ENCODE measurements at places on chromosomes 2 and 18.

DNA sequence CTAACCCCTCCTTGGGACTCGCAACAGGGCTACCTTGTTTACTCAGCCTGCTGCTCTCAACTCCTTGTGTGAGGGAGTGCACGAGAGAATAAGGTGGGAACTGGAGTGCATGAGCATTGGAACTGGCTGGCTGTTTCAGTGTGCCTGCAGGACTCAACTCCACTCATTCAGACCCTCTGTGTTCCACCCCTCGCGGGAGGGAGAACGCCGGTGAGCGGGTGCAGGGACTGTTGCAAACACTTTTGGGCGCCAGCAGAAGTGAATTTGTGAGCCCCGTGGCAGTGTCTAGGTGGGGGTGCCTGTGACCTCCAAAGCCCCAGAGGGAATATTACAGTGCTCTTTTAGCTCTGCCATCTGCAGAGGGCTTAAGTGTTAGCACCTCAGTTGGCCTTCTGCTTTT lies 1978.3 kb upstream of the PIK3C3 start:
- DNase-seq = no peak

DNA sequence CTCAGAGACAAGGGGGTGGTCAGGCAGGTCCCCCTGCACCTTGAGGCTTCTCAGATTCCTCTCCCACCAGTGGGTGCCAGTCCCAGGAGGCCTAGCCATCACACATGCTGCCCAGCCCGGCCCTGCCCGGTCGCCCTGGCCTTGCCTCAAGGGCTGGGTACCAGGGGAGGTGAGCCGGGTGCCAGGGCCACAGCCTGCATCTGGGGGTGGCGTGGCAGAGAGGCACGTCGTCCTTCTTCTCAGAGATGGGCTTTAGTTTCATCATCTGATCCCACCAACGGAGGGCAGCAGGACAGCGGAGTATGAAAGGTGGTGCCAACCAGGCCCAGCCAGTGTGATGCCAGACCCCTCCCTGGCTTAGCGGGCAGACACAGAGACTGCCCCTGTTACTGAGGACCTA lies 161.7 kb downstream of the TFCP2L1 start:
- no peak for DNase-seq

GRCh38 chr2:24272907-24273306 lies 87.4 kb downstream of the ITSN2 start:
- no peak for DNase-seq

- no peak for DNase-seq
These were observed 15.7 kb downstream of the ZFP36L2 start for GRCh38 chr2:43210467-43211303.

- no peak for DNase-seq
These were observed 150.7 kb downstream of the TMEM200C start for GRCh38 chr18:5744659-5745058.

DNA sequence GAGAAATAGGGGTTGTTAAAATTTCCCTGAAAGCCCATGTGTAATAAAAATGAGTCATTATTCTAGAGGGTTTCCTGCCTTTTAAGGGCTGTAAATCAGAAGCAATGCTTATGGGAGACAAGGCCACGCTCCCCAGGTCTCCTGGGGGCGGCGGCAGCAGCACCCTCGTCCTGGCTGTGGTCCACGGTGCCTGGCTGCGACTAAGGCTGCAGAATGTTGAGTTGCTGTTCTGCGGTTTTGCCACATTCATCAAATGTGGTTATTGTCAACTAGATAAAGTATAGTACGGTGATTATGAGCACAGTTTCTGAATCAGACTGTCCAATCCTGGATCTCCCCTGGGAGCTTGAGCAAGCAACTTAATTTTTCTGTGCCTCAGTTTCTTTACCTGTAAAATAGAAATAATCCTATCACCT lies 11.9 kb upstream of the AGFG1 start:
- DNase-seq = no peak

GRCh38 chr2:88226754-88227153 lies 56.6 kb downstream of the THNSL2 start:
- no peak for DNase-seq

DNA sequence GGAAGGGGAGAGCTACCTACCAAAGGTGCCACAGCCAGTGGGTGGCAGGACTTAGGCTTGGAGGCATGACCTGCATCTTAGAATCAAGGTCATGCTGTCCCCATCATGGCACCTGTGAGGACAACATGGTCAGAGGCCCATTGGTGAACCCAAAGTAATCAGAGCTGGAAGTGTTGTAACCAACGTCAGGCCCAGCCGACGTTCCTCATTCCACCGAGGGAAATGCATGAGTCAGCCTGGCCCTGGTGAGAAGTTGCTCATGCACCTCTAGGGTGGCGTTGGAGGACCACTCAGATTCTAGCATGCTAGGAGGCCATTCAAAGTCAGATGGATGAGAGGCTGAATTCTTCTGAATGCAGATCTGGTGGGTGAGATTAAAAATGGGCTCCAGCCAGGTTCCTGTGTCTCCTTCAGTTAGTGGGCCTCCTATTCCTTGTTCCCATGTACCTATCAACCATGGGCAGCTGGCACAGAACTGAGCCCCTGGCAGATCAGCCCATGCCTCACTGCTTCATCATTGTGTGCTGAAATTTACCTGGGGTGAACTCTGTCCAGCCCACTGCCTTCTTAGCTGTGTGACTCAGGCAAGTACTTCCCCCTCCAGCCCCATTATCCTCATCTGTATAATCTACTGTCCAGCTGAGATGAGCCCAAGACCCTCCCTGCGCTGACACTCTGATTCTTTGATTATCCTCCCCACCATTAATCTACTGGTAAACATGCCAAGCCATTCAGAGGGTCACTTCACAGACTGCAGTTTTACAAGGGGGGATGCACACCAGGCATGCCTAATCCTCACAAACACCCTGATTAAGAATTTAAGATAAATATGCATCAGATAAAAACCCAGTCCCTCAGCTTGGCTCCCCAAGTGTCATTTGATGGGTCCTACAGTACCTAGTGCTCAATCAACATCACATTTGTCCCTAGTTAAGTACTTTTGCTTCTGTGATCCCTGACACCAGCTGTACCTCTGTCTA lies 14.0 kb downstream of the SLC14A2 start:
- no peak for DNase-seq

DNA sequence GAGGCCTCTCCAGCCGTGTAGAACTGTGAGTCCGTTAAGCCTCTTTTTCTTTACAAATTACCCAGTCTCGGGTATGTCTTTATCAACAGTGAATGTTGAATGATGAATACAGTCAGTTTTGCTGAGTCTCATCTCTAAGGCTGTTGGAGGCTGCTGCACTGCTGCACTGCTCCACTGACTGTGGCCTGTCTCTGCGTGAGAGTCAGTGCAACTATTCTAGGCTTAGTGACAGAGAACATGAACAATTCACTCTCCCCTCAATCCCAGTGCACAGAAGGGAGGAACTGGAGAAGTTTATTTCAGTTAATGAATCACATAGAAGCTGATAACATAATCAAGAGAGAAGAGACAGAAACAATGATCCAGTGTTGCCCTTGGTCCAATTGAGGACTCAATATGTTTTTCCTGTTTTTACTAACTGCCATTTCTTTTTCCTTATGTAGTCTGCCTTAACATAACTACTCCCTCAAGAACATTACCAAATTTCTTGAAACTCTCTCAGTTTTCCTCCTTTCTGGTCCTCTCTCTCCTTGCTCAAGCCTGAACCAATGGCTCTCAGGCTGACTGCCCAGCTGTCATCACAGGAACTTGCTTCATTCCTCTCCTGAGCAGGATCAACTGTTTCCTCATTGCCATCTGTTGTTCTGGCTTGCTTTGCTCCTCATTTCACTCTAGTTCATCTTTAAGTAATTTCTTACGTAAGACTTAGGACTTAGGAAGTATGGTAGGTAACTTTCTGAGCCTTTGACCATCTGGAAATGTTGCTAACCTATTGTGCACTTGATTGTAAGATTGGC lies 483.2 kb downstream of the METTL4 start:
- DNase-seq = no peak

DNA sequence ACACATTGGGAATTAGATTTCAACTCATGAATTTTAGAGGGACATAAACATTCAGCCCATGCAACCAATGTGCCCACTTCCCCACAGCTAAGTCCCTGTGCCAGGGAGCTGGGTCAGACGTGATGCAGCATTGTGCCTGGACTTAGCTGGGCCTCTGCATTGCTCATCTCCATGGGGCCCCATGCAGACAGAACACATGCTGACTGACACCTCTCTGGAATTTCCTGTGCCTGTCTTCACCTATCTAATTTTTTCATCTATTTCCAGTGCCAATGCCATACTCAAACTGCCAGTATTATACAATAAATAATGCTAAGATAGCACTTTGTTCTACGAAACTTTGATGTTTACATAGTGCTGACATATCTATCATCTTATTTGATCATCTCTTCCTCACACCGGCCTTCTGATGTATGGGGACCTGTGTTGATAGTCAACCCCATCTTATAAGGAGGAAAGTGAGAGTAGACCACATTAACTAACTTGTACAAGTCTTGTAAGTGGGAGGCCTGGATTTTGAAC lies 92.2 kb downstream of the CDC42EP3 start:
- DNase-seq = no peak

- DNase-seq = no peak
These were observed 408.7 kb upstream of the HS6ST1 start for GRCh38 chr2:128727404-128727803.

DNA sequence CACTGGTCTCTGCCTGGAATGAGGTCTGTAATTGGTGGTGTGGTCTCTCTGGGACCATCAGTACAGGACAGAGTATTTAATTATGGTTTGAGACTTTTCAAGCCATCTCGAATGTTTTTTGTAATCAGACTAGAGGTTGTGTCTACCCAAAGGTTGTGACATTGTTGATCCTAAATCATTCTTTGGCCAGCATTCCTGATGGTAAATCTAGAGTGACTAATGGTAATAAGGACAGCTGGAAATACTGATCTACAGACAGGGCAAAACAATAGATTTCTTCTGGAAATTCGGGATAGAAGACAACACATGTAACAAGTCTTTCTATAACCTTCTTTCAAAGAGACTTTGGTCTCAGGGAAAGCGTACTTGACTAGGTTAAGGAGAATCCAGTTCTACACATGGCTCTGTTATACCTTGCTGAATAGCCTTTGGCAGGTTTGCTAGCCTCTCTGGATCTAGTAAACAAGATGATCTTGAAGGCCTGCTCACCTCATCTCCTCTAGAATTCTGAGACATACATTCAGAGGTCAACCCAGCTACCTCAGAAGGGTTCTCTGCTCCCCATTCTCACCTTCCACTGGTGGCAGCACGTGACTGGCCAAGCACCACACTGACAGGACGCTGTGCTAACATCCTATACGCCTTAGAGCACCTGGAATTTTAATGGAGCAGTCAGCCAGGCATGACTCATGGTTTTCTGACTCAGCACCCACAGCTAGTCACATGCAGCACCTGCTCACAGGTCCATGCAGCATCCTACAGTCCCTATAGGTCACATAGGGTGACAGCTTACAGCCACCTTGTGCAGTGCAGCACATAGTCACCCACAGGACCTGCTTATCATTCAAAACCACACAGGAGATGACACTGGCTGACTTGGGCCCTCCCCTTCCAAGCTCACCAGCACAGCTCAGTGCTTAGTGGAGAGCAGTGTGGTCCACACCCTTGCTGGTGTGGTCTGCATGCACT lies 12.2 kb downstream of the PLB1 start:
- no peak for DNase-seq

GRCh38 chr2:123839326-123839725 lies 185.8 kb upstream of the CNTNAP5 start:
- no peak for DNase-seq

Data from NCI-H1105 treated with DMSO at 0.1 percent for 48 hours (cell line).